ENCODE measurements at places on chromosomes 6 and 20.

GRCh38 chr6:93703431-93703830 is 284.1 kb upstream of the EPHA7 start:
- DNase-seq, result no peak

- DNase-seq, result no peak
Observed at GRCh38 chr20:57122536-57123489, 143.6 kb downstream of the BMP7 start.

- DNase-seq, result peak; percentile 64
Observed at GRCh38 chr6:63804381-63804956, 168.9 kb downstream of the PHF3 start.

- no peak for DNase-seq
Observed at GRCh38 chr6:64890609-64891008, 816.4 kb downstream of the EYS start.

GRCh38 chr20:25592135-25592852 is 7.0 kb upstream of the NINL start:
- DNase-seq, result no peak

DNA sequence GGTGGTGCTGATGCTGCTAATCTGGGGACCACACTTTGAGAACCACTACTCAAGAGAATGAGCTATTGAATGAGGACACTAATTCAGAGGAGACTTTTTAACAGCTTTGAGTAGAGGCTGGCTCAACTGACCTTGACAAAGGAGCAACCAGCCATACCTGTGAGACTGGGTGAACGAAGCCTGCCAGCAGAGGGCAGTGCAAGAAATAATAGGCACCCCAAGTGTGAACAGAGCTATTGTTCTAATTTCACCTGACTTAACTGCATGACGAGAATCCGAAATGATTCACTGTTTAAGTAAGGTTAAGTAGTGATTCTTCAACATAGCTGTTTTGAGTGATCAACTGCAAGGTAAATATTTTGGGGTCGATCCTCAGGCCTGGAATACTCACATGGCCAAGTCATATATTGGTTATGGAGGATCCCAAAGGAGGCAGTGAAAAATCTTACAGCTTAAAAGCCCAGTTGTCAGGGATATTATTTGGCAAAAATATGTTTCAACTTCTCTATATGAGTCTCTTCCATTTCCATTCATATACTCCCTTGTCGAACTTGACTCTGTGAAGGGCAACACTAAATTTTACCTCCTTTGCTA is 550.5 kb upstream of the MARCKS start:
- peak; percentile 27 for DNase-seq

- no peak for DNase-seq
Observed at GRCh38 chr20:2599288-2600006, 53.0 kb upstream of the NOP56 start.

GRCh38 chr20:4585104-4585753 is 136.5 kb upstream of the PRND start:
- no peak for DNase-seq

GRCh38 chr20:39777610-39778009 is 815.5 kb downstream of the DHX35 start:
- no peak for DNase-seq

GRCh38 chr6:44016131-44016870 is 111.0 kb downstream of the MRPL14 start:
- DNase-seq, result no peak

GRCh38 chr6:151656392-151656791 is 151.1 kb upstream of the ESR1 start:
- no peak for DNase-seq

GRCh38 chr6:5592886-5593519 is 331.7 kb downstream of the FARS2 start:
- DNase-seq, result no peak

DNA sequence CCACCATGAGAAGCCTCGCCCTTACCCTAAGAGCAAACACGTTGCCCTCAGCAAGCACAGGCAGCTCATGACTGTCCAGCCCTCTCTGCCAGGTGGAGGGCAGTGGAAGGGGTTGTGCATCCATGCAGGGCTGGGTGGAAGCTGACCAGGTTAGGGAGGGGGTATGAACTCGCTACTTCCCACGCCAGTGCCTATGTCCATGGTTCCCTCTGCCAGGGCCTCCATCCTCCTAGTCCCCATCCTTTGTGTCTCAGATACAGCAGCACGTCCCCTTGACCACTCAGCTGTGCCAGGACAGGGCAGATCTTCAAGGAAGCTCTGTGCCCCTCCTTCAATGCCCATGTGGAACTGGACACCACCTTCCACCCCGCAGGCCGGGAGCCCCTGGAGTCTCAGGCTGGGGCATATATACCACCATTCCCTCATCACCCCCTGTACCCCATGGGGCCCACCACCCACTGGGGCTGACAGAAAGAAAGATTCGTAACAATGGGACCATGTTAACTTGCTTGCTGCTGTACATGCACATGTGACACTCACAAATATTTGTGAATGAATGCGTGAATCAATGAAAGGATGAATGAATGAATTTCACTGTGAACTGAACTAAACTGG is 90.7 kb downstream of the ANKRD60 start:
- DNase-seq, result no peak

DNA sequence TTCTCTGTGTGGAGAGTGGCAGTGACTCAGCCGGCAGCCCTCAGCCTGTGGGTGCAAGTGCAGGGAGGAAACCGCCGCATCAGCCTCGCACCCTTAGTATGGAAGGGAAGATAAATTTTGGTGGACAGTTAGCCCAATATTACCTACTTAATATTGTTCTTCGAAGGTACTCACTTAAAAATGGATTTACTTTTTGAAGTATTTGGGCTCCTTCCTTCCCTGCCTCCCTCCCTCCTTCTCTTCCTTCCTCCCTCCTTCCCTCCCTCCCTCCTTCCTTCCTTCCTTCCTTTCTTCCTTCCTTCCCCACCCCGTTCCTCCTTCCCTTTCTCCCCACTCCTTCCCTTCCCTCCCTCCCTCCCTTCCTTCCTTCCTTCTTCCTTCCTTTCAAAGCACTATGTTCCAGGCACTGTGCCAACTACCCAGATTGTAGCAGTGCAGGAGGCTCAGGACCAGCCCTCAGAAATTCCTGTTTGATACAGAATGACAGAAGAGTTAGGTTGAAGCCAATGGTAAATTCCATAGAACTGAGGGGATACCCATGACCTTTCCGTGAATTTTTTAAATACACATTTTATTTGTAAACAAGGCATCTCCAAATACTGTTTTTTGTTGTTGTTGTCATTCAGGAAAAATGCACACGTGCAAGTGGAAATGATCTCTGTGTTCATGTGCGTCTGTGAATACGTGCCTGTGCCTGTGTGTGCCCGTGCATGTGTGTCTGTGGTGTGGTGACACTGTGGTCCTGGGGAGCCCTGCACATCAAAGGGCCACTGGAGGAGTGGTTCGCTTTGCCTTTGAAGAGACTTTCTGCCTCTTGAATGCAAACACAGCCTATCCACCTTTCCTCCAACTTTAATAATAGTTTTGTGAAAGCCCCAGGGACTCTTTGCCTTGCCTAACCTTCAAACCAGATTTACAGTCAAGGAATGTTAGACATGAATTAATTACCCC is 141.7 kb downstream of the EDN3 start:
- DNase-seq, result no peak

GRCh38 chr6:95543798-95544197 is 33.5 kb upstream of the MANEA start:
- DNase-seq, result no peak

GRCh38 chr20:44597930-44598329 is 15.6 kb downstream of the PKIG start:
- DNase-seq, result no peak

DNA sequence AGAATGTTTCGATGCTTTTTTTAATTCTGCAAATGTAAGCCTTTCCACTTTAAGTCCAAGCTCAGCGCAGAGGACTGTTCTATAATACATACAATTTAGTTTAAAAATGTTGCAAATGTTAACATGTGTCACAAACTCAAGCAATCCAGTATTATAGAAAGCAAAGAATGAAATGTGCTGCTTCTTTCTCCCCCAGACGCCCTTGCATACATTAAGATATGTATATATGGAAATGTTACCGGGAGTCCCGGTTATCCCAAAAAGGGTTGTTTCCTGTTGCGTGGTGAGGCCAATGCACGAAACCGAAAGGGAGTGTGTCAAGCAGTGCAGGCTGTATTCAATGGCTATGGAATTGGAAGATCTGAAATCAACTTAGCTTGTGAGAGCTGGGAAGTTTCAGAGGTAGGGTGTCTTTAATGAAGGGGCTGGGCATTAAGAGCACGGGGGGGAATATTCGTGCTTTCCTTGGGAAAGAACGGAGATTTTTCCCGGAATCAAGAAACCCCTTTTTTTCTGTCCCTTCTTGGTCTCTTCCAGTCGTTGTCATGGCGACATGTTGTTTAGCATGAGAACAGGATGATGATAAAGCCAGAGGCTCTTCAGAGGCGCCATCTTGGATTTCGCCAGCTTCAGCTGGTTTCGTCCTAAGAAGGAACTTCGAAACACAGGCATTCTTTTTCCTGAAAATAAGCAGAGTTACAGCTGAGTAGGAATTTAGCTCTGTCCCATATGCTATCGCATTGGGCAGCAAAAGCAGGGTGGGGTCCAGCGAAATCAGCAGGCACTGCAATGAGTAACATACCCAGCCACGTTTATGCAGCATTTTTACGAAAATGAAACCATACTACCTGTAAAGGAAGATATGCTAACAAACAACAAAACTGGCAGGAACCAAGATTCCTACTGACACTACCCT is 10.1 kb upstream of the NQO2 start:
- peak; percentile 95 for DNase-seq

DNA sequence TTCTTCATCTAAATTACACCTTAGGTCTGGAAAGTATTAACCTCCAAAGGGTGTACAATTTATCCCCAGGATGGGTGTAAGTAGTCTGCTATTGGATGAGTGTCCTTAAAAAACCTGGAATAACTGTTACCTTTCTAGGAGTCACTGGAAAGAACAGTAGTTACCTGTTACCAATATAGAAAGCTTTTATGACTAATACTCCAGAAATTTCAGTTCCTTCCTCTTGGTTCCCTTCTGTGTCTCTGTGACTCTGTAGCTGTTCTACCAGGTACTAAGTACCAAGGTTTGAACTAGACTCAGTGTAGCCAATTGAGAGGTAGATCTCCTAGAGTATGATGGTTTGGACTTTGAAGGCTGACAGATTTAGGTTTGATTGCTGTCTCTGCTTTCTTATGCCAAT is 47.0 kb upstream of the TBX18 start:
- no peak for DNase-seq

DNA sequence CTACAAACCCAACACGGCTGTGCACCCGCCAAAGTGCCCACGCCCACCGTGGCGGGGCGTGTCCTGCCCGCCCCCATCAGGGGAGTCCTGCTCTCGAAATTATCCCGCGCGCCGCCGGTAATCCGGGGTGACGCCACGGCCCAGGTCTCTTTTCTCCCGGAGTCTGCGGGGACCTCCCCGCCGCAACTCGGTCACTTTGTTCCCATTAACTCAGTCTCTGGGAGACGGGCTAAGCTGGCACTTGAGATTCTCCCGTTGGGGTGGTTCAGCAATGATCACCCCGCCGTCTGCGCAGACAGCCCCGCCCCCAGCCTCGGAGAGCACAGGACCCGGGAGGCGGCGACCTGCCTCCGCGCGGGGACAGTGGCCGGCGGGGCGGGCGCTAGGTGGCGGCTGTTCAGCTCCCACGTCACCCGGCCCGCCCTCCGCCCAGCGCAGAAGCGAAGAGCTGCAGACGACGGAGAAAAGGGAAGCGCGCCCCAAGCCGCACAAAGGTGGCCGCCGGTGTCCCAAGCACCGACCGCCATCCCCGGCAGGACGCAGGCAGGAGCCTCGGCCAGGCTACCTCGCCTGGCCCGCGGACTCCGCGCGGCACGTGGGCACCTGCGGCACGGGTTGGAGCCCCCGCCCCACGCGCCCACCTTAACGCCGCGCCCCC is 31.5 kb downstream of the SF3B5 start:
- DNase-seq, result peak; percentile 93

- DNase-seq, result no peak
Observed at GRCh38 chr20:62230276-62230675, 8.0 kb upstream of the OSBPL2 start.

- no peak for DNase-seq
Observed at GRCh38 chr6:11497107-11497506, 40.4 kb upstream of the TMEM170B start.

- DNase-seq, result no peak
Observed at GRCh38 chr6:54987633-54988290, 141.2 kb downstream of the FAM83B start.

DNA sequence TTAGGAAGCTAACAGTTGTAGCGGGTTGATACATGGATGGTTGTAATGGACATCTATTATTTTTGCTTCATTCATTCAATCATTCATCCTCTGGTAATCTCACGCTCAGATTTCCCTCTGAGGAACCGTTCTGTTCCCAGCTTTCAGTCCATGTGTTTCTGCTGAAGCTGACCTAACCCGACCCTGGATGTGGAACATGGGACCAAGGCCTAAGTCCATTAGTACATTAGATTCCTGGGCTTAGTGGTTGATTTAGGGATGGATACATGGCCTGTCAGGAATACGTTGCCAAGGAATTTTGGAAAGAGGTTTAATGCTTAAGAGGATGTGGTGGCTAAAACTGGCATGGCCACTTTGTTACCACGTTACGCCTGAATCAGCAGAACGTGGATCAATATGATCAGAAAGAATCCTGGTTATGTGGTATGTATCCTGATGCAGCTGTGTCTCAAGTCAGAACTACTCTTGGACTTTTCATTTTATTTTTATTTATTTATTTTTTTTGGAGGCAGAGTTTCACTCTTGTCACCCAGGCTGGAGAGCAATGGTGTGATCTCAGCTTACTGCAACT is 4.1 kb upstream of the DHX35 start:
- DNase-seq, result no peak

DNA sequence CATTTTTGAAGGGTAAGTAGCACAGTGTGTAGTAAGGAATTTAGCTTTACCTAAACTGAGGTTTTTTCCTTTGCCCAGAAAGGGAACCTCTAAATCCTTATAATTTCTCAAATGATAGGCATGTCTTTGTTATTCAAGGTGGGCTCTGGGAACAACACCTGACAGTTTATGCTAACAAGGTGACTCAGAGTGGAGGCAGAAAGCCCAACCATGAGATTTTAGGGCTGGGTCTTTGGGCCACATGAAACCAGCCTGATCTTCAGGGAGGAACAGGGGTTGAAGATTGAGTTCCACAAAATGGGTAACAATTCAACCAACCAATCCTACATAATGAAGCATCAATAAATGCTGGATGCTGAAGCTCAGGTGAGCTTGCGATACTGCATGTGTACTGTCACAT is 46.6 kb downstream of the PRSS35 start:
- no peak for DNase-seq

GRCh38 chr20:57089699-57090144 is 176.7 kb downstream of the BMP7 start:
- peak; percentile 33 for DNase-seq

DNA sequence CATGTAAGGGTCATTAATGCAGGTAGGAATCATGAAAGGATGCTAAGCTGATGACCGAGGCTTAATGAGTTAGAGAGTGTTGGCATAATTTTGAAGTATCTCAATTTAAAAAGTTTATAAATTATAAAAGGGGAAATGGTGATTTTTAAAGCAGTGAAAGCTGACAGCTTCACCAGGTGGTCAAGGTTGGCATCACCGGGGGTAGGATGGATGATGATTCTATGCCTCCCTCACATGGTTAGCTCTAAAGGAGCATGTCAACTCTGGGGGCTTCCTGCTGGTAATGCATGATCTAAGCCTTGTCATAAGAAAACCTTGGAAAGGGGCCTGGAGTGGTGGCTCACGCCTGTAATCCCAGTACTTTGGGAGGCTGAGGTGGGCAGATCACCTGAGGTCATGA is 89.2 kb upstream of the MARCKS start:
- no peak for DNase-seq
